ENCODE measurements at places on chromosomes 6 and 20. TPM values are rescaled to one million over a fixed set of nuclear protein-coding genes. Genes with fewer than 3 reads are reported as not detected.

The MPIG6B gene
- total RNA-seq: not detected

The BNIP5 gene
- not detected for total RNA-seq

The HLA-DMB gene
- 2.3 TPM for total RNA-seq

The SLPI gene
- 9.5 TPM for total RNA-seq

The ADGB gene
- total RNA-seq: not detected

The CST5 gene
- total RNA-seq: not detected

Data from A549 treated with RU486 at 1 μM for 4 hours (cell line).